ELR (cell line): ENCODE measurements at places on chromosomes 16 and 17.

DNA sequence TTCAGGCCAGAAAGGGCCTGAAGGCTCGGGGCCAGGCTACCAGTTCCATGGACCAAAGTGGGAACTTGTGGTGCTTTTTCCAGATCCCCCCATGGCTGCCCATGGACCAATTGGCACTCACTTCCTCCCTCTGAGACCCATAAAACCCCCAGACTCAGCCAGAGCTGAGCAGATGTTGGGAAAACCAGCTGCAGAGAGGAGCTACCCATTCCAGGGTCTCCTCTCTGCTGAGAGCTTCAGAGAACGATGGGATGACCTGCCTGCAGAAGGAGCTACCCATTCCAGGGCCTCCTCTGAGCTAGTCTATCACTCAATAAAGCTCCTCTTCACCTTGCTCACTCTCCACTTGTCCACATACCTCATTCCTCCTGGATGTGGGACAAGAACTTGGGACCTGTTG lies 52.2 kb upstream of the MED9 start:
- no peak for DNase-seq

DNA sequence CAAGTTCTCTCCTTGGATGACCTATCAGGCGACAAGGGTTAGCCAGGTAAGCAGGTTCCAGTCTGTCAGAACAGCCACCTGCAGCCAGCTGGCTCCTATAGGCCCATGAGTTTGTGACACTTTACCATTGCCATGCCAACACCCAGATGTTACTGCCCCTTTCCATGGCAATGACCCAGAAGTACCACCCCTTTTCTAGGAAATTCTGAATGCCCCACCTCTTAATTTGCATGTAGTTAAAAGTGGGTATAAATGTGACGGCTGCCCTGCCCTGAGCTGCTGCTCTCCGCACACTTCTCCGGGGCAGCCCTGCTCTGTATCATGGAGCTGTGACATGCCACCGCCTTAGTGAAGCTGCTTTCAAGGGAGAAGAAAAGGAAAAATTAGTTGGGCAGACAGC lies 10.0 kb upstream of the SECTM1 start:
- DNase-seq: no peak

- no peak for DNase-seq
Observed at GRCh38 chr17:27531469-27531961, 75.3 kb downstream of the KSR1 start.

DNA sequence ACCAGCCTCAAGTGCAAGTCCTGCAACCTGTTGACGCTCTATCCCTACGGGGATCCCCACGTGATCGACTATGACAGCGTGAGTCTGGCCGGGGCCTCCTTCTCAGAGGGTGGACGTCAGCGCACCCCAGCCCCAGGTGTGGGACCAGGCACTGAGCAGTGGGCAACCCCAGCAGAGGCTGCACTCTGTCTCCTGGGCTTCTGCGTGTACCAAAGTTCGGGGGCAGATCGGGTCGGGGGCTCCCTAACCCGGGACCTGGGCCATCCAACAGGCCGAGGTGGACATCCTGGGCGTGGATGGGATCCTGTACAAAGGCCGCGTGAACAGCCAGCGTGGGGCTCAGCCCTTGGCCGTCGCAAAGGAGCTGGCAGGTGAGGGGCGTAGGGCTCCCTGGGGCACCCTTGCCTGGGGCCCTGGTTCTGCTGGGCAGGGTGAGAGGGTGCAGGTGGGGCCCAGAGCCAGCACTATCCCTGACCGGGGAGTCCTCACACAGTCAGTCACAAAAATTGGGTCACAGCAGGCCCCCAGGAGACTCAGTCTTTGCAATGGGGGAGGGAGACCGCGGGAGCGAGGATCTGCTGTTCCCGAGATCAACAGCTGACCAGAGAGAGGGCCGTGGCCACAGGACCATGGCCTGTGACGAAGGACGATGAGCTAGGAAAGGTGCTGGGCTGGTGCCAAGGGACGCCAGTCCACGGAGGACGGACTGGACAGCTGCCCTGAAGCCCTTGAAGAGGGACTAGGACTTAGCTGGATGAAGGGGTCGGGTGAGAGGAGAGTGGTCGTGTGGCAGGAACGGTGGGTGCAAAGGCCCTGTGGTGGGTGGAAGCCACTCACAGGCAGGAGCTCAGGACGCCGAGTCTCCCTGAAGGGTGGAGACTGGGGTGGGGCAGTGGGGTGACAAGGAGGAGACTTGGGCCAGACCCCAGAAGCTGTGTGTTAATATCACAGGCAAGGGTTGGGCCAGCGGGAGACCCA lies 20.0 kb downstream of the UBALD1 start:
- DNase-seq: no peak

GRCh38 chr17:30112794-30113193 lies 3.8 kb upstream of the NSRP1 start:
- no peak for DNase-seq

GRCh38 chr17:44007346-44008204 lies 3.2 kb downstream of the NAGS start:
- peak; percentile 53 for DNase-seq

DNA sequence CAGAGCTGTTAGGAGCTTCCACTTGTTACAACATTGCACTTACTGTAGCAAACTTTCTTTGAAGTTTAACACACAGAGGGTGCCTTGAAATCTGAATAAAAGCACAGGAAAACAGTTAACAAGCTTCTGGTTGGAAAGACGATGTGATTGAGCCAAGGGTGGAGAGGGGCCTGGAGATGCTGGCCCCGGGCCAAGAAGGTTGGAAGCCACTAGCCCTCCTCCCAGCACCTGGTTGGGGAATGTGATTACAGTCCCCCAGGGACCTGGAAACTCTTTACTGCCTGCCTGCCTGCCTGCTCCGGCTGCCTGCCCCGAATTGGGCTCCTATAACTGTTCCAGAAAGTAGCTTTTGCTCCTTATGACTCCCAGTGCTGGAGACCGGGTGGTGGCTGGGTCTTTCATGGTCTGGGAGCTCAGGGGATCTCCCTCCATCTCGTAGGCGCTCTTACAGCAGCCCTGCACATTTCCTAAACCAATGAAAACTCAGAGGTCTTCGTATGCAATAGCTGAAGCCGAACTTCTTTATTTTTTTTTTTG lies 48.0 kb upstream of the ZFHX3 start:
- no peak for DNase-seq

GRCh38 chr17:8268550-8269298 lies 19.6 kb downstream of the PFAS start:
- no peak for DNase-seq

GRCh38 chr17:78789663-78790181 lies 7.6 kb upstream of the CYTH1 start:
- no peak for DNase-seq

GRCh38 chr17:27545562-27546229 lies 85.3 kb upstream of the LGALS9 start:
- DNase-seq: no peak

GRCh38 chr16:89723279-89724250 lies 2.2 kb downstream of the ZNF276 start:
- no peak for DNase-seq

GRCh38 chr17:48143629-48144028 lies 36.1 kb downstream of the SNX11 start:
- no peak for DNase-seq

DNA sequence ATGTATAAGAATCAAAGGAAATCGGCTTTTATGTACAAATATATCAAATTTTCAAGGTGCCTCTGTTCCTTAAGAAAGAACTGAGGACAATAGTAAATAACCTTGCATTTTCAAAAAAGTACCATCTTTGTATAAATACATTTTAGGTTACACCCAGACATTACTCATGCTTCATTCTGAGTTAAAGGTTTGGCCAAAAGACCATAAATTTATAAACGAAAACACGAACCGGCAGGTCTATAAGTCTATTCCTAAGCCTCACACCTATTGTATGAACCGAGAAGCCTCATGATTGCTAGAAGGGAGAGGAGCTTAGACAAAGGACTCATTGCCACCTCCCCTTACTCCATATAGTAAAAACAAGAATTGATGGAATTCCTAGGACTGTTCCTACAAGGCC lies 94.6 kb upstream of the PSMD7 start:
- no peak for DNase-seq

- DNase-seq: no peak
Observed at GRCh38 chr17:79775632-79776031, 2.3 kb upstream of the CBX2 start.

GRCh38 chr16:21260870-21261791 lies 17.0 kb downstream of the CRYM start:
- DNase-seq: peak; percentile 84

DNA sequence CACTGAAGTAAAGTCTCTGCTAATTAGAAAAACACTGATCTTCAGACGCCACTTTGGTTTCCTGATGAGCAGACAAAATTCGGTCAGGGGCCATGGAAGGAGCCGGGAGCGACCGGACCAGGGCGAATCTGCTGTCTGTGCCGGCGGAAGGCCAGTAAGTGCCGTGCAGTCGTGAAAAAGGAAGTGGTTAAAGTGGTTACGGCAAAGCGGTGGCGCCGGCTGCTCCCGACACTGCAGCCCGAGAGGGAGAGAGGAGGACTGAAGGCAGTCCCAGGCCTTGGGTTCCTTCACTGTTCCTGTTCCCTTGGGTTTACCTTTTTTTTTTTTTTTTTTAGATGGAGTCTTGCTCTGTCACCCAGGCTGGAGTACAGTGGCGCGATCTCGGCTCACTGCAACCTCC lies 17.3 kb upstream of the HEXD start:
- DNase-seq: no peak

- no peak for DNase-seq
Observed at GRCh38 chr17:76614912-76615617, 28.5 kb downstream of the ST6GALNAC1 start.

- DNase-seq: no peak
Observed at GRCh38 chr17:80656590-80656989, 112.0 kb downstream of the RPTOR start.

DNA sequence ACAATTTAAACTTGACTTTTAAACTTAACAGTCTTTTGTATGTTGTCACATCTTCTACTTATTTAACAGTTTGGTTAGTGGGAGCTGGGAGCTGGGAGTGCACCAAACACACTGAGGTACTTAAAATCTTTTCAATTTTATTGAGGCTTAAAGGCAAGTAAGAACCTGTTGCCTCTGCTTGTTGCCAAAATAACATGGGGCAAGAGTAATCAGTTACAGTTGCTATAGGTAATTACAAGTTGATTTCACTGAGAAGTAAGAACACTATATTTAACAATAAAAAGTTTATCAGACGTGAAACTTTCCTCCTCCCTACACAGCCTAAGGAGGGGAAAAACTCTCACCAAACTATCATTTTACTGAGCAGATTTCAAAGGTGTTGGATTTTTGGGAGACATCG lies 135.2 kb downstream of the FTO start:
- no peak for DNase-seq

GRCh38 chr17:15966879-15967248 lies 21.9 kb downstream of the ADORA2B start:
- no peak for DNase-seq

- DNase-seq: peak; percentile 73
Observed at GRCh38 chr17:48054238-48055185, 6.4 kb downstream of the NFE2L1 start.

GRCh38 chr16:57186872-57187854 lies 1.0 kb downstream of the RSPRY1 start:
- DNase-seq: peak; percentile 59

GRCh38 chr17:7363311-7363710 lies 8.4 kb downstream of the TMEM95 start:
- peak; percentile 40 for DNase-seq

GRCh38 chr16:85833219-85833920 lies 33.9 kb downstream of the COX4I1 start:
- no peak for DNase-seq

DNA sequence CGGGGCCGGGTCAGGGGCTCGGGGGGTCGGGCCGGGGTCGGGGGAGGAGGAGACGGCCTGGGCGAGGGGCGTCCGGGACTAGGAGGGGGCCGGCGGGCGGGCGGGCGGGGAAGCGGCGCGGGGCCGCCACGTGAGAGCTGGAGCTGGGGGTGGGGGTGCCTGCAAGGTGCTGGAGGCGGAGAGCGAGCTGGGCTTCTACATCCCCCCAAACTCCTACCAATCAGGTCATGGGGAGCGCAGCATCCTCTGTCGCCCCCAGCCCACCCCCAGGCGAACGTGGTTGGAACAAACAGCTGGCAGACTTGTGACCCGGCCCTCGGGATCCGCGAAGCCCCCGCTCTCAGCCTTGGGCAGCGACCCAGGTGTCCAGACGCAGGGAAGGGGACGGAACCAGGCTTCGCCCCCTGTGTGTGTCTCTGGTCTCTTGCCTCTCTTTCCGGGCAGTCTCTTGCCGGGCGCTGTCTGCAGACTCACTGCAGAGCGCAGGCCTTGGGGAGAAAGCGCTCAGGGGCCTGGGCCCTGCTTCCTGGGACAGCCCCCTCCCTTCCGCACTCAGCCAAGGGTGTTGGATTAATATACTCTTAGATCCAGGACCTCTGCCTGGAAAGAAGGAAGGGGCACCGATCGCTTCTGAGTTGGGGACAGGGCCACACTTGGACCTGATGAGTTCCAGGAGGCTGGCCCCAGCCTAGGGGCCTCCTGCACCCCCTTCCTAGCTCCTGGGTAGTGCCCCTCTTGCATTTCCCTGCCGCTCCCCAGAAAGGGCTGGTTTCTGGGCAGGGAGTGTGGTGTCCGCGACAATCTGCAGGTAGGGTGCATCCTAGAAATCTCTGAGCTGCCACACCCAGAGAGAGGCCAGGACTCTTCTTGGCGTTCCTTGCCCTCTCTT lies 722 bp downstream of the RASL10B start:
- DNase-seq: no peak

- DNase-seq: no peak
Observed at GRCh38 chr17:17062356-17062755, 20.1 kb downstream of the MPRIP start.

- no peak for DNase-seq
Observed at GRCh38 chr17:11638700-11639265, 40.5 kb downstream of the DNAH9 start.

DNA sequence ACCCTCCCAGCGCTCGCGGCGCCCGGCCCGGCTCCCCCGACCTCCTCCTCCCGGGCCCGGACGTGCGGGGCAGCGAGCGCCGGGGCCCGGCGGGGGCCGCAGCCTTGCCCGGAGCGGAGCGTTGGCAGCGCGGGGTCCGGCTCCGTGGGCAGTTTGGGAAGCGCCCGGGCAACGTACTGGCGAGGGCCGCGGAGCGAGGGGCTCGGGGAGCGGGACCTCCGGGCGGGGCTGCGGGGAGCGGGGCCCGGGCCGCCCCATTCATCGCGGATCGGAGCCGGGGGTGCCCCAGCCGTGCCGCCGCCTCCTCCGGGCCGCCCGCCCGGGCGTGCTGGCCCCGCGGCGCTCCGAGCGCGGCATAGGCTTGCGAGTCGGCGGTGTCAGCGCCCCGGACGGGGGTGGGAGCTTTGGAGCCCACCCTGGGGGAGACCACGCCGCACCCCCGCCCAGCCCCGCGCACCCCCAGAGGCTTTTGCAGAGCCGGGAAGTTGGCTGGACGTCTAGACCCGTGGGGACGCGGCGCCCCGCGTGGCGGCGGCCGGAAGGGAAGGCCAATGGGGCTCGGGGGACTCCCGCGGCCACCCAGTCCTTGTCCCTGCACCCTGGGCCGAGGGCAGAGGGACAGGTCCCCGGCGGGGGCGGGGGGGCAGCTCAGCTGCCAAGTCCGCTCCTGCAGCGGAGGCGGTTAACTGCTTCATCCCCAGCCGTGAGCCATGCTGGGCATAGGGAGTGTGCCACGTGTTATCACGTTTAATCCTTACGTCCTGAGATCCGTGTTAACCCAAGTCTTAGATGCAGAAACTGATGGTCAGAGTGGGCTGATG lies 852 bp downstream of the ZNF469 start:
- DNase-seq: peak; percentile 65

- no peak for DNase-seq
Observed at GRCh38 chr16:68972013-68972412, 128.7 kb downstream of the TANGO6 start.
